ENCODE measurements at places on chromosomes 4 and X.

DNA sequence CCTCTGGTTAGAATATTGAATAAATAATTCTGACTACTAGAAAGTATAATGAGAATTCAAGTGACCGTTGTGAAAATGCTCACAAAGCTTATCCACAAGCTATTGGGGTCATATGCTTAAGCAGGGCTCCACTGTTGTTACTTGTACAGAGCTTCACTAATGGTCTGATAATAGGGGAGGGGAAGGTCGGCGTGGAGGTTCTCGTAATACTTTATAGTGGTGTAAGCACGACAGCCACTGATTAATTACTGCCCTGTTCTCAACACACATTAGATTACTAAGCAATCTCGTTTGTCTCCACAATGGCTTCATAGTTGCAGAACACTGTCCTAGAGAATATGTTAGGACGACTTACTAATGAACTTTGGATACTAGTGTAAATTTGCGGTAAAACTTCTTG is 11.6 kb downstream of the UNC5C start:
- no peak for DNase-seq

- peak; percentile 90 for DNase-seq
Observed at GRCh38 chr4:173415092-173415491, 16.2 kb upstream of the SCRG1 start.

GRCh38 chr4:176668324-176668723 is 124.4 kb downstream of the VEGFC start:
- DNase-seq = no peak

DNA sequence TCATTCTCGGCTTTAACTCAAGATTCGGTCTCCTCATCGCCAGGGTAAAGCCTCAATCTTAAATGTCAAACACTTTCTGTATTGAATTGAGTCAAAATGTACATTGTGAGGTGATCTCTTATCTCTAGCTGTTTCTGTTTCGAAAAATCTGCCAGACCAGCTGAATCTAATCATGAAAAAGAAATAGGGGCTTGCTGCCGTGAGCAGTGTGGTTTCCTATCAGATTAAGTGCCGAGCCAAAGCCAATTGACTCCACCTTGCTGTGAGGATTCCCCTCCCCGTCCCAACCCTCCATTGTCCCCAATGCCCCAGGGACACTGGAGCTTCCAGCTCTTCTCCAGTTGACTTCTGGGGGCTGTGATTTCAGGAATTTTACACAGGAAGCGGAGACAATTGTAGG is 12.5 kb upstream of the CRLF2 start:
- no peak for DNase-seq

DNA sequence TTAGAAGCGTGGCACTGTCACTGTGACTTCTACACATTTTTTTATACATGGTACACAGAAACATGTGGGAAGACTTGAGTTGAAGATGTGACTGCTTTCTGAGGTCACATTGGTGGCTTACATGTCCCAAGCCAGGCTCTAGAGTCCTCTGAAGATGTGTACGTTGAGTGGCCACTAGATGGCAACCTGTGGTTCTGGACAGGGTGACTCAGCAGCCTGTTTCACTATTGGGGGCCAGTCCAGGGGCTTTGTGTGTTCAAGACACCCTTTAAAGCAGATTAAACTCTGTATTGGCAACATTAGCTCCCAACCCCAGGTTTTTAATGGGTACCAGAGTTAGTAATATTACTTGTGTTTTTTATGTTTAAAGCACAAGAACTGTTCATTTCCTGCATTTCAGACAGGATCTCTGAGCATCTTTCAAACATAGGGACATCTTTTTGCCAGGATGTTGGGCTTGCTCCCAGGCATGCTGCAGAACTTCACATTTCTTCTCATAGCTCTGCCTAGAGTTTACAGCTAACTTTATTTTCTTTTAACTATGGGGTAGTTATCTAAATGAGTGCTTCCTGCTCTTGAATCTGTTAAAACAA is 53.0 kb downstream of the DCUN1D4 start:
- peak; percentile 77 for DNase-seq

GRCh38 chrX:153738056-153738605 is 13.5 kb downstream of the ABCD1 start:
- DNase-seq = no peak

Data from MV-4-11 (cell line).